Mesothelial cell of epicardium (in vitro differentiated cells): ENCODE measurements at places on chromosomes 5 and 9. TPM values are rescaled to one million over a fixed set of nuclear protein-coding genes. Genes with fewer than 3 reads are reported as not detected.

DNA sequence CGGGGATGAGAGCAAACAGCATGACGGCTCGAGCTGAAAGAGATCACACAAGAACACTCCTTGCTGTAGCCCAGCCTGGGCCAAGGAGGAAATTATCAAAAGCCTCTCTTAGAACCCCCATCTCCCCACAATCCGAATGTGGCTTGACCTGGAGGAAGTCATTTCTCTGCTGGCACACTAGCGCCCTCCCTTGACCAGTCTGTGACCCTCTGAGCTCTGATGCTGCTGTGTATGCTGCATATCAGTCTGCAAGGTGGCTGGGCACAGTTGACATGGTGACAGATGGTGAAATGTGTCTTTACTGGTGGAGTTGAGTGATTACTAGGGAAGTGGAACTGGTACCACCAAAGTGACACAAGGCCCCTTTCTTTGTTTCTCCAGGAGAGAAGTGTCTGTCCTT is 3.3 kb downstream of the SLC46A2 start:
- no peak for DNase-seq

Gene FOXD1
- 0.09 TPM in 1 of 3 replicates, not detected in the others for total RNA-seq

Gene SMIM33
- not detected in 3 replicates for total RNA-seq

Gene GDA
- total RNA-seq = 0.22 to 0.58 TPM (median 0.43 TPM) in 3 replicates

DNA sequence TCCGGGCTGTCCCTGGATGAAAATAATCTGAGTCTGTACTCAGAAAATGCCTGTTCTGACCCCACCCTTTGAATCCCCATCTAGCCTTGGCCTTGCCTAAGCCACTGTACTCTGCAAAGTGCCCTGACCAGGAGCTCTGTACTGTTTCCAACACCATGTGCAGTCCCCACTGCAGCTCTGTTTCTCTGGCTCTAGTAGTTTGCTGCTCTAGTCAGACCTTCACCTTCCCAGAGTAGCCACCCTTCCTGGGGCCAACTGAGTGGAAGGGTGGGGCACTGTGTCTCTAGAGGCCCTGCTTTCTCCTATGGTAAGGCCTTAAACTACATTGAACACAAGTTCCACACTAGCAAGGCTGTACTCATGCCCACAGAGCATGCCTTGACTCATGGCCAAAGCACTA is 31.9 kb downstream of the P4HA2 start:
- DNase-seq = no peak
